IMR-90 (cell line): ENCODE measurements at places on chromosomes 1 and 21.
A peak's percentile ranks its signal among the peaks of the same experiment; 100 is the strongest.

- DNase-seq = no peak
These were observed 233.6 kb upstream of the FMN2 start for GRCh38 chr1:239858057-239858456.

DNA sequence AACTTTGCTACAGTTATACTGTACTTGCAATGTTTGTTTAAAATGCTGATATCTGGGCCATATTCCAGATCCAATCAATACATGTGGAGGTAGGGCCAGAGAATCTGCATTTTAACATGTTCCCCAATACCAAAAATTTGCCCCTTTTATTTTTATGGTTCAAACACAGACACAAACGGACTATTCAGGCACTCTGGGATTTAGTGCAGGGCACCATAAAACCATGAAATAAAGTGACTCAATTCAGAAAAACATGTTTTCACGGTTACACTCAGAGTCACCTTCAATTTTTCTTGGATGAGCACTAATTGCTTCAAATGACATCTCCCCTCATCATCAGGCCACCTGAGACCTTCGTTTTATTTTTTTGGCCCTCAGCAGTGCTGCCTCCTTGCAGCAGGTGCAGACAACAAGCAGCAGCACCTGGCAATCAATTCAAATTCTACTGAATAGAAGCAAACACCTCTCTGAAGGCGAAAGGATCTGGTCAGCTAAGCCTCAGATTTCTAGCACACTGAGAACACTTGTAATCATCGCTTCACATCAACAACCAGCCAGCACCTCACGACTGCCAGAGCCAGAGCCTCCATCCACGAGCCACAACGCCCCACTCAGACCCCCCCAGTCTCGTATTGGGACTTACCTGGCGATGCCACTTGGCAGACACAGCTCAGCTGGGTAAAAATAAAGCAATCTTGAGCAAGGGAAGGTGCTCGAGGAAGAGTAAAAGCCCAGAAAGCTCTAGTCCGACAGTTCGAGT lies 1.1 kb downstream of the ERO1B start:
- no peak for DNase-seq

DNA sequence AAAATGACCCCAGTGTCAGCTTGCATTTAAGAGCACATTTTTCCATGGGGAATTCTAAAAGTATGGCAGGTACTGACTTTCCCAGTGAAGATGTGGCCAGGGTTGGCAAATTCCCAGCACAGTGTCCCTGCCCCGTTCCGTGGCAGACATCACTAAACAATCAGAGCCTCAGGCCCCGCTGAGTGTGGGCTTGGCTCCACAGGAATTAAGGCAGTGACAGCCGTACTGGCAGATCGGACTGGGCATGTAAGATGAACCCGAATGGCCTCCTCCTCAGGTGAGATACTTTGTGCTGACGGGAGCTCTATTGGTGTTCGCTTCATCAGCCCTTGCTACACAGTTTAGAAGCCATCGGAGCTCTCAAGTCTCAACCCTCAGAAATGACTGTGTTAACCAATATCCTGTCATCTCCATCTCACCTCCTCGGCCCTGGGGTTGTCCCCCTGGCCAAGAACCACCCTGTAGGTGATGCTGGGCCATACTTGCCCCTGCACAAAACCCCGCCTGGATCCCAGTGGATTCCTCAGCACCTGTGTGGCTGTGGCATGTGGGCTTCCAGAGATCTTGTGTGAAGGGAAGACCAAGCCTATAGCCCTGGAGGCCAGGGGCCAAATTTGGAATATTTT lies 29.0 kb upstream of the ABCG1 start:
- no peak for DNase-seq

DNA sequence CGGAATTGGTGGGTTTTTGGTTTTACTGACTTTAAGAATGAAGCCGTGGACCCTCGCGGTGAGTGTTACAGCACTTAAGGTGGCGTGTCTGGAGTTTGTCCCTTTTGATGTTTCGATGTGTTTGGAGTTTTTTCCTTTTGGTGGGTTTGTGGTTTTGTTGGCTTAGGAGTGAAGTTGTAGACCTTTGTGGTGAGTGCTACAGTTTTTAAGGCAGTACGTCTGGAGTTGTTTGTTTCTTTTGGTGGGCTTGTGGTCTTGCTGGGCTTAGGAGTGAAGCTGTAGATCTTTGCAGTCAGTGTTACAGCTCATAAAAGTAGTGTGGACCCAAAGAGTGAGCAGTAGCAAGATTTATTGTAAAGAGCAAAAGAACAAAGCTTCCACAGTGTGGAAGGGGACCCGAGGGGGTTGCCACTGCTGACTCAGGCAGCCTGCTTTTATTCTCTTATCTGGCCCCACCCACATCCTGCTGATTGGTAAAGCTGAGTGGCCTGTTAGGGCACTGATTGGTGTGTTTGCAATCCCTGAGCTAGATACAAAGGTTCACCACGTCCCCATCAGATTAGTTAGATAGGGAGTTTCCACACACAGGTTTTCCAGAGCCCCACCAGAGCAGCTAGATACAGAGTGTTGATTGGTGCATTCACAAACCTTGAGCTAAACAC lies 20.9 kb downstream of the HENMT1 start:
- no peak for DNase-seq

- DNase-seq = no peak
These were observed 107.2 kb downstream of the GLIS1 start for GRCh38 chr1:53631622-53632310.

DNA sequence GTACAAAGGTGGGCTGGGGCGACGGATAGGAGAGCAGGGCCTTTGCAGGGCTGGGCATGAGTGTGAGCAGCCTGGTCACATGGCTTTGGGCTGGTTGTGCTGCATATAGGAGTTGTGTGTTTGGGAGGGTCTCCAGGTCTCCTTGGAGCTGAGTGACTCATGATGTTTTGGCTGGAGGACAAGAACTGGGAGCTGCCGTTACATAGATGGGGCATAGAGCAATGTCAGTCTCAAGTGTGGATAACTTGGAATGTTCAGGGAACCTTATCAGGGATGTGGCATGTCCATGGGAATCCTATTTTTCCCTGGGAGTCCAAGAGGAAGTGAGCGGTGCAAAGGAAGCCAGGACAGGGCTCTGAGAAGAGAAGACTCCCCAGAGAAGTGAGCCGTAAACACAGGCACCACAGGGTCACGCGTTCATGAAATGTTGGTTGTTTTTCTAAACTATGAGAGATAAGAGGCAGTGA lies 136.4 kb upstream of the KCNE2 start:
- DNase-seq = peak; percentile 45

GRCh38 chr21:32062591-32063227 lies 189.9 kb downstream of the HUNK start:
- DNase-seq = no peak

GRCh38 chr1:114558544-114558943 lies 22.9 kb downstream of the BCAS2 start:
- DNase-seq = no peak

DNA sequence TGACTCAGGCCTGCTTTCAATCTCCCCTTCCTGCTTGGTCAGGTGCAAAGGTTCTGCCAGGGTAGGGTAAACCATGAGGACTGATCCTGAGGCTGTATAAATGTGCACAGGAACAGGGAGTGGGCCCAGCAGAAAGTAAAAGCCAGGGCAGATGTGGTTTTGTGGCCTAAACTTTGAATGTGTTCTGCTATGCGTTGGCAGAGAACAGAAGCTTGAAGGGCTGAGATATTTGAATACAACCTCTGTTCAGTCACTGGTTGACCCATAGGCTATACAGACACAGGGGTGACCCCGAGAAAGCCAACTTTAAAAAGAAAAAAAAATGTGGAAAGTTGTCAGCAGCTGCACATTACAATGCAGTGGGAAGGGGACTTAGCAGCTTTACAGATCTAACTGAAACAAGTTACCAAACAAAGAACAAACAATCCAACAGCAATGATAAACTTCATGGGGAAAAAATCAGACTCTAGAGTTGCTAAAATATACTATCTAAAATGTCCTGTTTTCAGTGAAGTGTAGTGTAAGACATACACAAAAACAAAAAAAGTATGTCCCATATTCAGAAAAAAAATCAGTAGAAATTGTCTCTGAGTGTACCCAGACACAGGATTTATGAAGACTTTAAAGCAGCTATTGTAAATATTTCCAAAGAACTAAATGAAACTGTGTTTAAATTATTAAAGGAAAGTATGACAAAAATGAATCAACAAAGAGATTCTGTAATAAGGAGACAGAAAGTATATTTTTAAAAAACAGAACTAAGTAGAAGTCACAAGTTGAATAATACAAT lies 216.1 kb downstream of the RPS6KC1 start:
- peak; percentile 2 for DNase-seq

DNA sequence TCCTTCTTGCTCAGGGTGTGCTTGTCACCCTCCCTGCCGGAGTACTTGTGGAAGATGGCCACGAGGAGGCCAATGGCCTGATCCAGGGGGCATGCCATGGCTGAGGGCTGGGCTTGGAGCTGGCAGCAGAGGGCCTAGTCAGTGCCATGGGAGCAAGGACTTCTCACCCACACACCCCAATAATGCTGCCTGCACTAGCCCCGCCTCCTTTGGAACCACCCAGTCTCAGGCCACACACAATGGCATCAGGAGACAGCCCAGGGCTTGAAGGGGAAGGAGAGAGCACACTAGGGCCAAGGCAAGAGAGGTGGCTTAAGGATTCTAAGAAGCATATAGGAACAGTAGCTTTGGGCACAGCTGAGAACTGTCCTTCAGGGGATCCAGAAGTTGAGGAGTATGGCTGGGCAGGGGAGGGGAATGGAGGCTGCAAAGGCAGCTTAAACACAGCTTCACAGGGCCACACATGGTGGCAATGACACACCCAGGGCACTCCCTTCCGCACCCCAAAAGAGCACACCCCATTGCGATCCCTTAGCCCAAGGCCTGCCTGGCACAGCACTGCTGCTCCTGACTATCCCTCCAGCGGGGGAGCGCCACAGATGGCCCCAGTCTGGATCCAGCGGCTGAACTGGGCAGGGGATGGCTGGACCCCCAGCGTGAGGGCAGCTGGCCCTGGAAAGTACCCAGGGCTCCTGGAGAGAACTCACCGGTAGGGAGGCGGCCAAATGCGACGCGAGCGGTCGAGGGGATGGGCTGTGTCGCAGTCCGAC lies at the start of gene S100A6:
TSS of gene S100A6 (minus strand) at position 750 of the 770 bp plus-strand sequence. CDS start at position 98, 652 bp downstream.
- no peak for DNase-seq

GRCh38 chr1:160579216-160579701 lies at the start of gene CD84:
CD84 (minus strand) TSS chr1:160579496; CDS start chr1:160579437, 59 bp downstream.
- no peak for DNase-seq

GRCh38 chr1:147741065-147741464 lies 19.3 kb downstream of the GJA5 start:
- no peak for DNase-seq
